ENCODE measurements at places on chromosomes 7 and 10. TPM values are rescaled to one million over a fixed set of nuclear protein-coding genes. Genes with fewer than 3 reads are reported as not detected.

GRCh38 chr10:110558041-110558440 lies 9.5 kb upstream of the SMC3 start:
- no peak for DNase-seq

DNA sequence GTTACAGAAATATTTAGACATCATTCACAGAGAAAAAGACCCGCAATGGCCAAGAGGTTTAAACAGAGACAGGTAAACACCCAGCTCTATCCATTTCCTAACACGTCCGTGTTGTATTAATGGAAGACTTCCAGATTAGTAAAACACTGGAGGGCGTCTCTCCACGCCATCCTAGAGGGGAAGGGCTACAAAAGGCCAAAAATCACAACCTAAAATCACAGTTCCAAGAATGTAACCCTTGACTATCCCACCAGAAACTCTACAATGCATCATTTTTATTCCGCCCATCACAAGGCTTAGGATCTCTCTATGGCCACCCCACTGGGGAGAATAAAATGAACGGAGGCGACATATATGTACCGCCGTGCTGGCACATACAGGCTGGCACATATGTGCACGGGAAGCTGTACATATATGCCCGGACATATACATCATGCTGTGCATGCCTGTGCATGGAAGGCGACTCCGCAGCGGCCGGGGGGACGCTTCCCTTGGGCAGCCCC lies 734 bp downstream of the PCLO start:
- DNase-seq: peak; percentile 6

DNA sequence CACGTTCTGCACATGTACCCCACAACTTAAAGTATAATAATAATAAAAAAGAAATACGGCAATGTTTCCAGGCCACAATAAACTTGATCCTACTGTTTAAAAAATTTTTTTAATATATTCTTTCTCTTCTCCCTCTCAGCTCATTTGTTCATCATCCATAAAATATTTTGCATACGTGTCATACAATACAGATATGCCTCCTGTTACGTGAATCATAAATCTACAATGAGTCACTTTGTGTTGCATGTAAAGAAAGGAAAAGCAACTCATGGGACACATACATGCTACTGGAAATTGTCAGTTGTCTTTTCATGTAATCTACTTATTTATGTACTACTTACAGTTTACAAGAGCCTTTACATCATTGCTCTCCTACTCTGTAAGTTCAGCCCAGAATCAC lies 1.1 kb upstream of the TECTB start:
- no peak for DNase-seq

DNA sequence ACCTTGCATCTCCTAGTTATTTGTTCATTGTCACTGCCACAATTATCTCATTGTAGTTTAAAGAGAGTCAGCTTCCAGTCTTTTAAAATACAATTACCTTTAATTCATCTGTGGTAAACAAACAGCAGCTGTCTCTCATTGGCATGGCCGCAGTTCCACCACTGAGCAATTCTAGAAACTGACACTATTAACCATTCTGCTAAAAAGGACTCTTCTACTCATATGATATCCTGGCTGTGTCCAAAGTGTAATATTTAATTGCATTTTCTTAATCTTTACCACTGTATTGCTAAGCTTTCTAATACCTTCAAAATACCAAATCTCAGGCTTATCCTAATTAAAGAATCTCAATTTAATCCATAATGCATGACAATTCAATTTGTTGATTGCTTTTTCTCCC lies 639.0 kb downstream of the AUTS2 start:
- no peak for DNase-seq

GRCh38 chr7:26365077-26365900 lies 73.6 kb downstream of the SNX10 start:
- peak; percentile 61 for DNase-seq

GRCh38 chr7:27501001-27501400 lies 161.7 kb downstream of the HIBADH start:
- DNase-seq: no peak

DNA sequence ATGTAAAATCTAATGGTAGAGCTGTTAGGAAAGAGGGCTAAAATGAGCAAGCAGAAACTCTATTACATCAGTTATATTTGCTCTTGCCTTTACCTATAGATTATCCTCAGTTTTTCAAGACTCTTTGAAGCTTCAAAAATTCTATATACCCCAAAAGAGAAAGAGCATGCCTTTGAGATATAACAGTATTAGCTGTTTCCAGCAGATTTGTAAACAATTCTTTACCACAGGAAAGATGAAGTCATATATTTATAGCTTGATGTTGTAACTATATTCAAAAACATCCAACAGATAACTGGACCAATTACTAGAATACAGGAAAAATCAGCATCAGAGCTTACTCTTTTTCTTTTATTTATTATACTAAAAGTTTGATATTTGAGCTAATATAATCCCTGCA lies 416.2 kb upstream of the TPK1 start:
- no peak for DNase-seq

GRCh38 chr7:139340808-139341057 lies 404 bp upstream of the FMC1 start:
- no peak for DNase-seq

GRCh38 chr7:73830681-73831583 lies at the start of gene CLDN4:
Gene CLDN4 (plus strand): TSS chr7:73830996. CDS start chr7:73831202, 206 bp downstream.
- peak; percentile 48 for DNase-seq

- DNase-seq: no peak
Observed at GRCh38 chr10:60615541-60615940, 162.7 kb upstream of the CDK1 start.

GRCh38 chr10:12564173-12564572 lies 214.8 kb downstream of the CAMK1D start:
- DNase-seq: peak; percentile 45

- peak; percentile 18 for DNase-seq
Observed at GRCh38 chr10:21203473-21204107, 306.5 kb upstream of the NEBL start.

DNA sequence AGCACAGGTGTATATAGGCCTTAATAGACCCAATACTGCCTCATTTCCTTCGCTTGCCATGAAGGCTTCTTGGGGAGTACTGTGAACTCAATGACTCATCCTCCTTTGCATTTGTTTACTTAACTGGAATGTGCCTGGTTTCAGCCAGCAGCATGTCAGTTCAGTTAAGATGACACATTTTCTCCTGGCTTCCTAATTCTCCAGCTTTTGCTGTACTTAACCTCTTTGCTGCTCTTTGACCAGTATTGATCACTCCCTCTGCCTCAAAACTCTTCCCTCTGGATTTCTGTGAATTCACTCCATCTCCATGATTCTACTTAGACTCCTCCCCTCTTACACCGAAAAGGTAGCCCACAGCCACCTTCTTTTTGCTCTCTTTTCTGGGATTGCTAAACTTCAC lies 135.7 kb downstream of the MAGI2 start:
- DNase-seq: peak; percentile 89

DNA sequence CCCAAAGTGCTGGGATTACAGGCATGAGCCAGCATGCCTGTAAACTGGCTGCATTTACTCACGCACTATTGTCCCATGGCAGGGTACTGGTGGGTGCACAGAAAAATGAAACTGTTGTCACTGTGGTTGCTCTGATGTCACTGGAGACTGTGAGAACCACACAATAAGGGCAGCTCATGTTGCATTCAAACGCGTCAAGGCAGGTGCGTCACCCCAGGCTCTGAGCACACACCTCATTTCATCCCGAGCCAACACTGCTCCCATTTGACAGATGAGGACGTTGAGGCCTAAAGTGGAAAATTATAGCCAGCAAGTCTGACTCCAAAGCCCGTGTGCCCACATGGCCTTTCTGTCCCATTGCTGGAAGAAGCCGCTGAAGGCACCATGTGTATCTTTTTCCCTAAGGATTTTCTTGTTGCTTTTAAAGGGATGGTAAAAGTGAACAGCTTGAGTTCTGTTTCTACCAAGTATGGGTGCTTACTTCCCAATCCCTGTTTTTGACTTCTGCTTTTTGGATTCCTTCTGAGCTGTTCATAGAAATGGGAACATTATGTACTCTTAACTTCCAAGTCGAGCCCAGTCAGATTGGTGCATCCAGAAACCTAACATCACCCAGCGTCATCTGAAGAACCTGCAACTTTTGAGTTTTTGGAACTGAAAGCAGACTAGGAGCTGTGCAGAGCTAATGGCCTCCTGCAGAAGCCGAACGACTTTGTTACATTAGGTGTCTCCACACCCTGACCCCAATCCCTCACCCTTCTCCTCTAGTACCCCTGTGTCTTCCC lies 60.1 kb upstream of the CARD11 start:
- no peak for DNase-seq

GRCh38 chr10:16182144-16182543 lies 254.7 kb upstream of the PTER start:
- no peak for DNase-seq

DNA sequence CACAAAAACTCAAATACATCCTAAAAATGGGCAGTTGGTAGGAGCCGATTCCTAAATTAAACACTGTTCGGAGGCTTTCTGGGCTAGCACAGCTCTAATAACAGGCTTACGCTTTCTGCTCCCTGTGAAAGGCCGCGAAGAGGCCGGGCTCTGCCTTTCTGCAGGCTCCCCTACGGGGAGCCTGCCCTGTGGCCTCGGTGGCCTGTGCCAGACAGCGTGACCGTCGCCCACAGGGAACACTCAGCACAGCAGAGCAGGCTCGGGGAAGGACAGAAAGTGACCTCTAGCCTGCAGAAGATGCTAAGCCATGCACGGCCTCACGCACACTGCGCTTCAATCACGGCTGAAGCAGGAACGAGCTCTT lies 64.2 kb downstream of the DIP2C start:
- no peak for DNase-seq

- DNase-seq: no peak
Observed at GRCh38 chr7:83040484-83040883, 122.2 kb downstream of the PCLO start.

TMEM236 gene
- not detected for total RNA-seq

OGDHL gene
- total RNA-seq: 10.7 TPM

ASL gene
- total RNA-seq: 49.7 TPM

GHRHR gene
- not detected for total RNA-seq

PNLIPRP3 gene
- total RNA-seq: 0.13 TPM

ZKSCAN5 gene
- total RNA-seq: 16.0 TPM

VPS50 gene
- 9.5 TPM for total RNA-seq
